ENCODE measurements at places on chromosomes 12 and 14.

DNA sequence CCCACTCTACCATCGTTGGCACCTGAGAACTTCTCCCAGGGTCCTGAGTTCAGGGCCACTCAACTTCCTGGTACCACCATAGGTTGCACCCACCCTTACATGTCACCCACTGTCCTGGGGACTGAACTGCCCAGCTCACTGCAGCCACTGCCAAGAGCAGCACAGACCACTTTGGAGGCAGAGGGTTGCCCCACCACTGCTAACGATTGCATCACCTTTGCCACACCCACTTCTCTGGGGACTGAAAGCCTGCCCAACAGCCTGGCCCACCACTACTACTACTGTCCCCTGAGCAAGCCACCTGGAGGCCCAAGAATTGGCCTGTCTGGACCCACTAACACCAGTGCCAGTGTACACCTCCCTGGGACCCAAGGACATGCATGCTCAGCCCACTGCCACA lies 27.6 kb downstream of the CACNA2D4 start:
- no peak for DNase-seq

DNA sequence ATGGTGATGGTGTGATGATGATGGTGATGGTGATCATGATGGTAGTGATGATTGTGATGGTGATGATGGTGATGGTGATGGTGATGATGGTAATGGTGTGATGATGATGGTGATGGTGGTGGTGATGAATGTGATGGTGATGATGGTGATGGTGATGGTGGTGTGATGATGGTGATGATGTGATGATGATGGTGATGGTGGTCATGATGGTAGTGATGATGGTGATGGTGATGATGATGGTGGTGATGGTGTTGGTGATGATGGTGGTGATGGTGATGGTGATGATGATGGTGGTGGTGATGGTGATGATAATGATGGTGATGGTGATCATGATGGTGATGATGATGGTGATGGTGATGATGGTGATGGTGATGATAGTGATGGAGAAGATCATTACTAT lies 120.3 kb downstream of the ZNF664 start:
- no peak for DNase-seq

DNA sequence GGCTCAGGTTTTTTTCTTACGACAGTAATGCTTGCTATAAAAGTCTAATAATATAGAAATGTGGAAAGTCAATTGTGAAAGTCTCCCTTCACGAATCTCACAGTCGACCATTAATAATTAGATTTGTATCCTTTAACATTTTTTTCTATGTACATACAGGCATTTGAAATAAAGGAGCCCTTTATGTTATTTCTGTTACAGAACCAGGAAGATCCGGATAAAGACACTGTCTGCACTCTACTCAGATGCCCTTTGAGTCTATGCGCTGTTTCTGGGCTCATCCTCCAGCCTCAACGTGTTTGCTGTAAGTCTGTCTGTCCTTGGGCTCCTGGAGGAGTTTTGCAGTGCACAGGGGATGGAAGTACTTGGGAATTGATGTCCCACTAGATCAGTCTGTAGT lies 212.2 kb upstream of the ATP2B1 start:
- no peak for DNase-seq

DNA sequence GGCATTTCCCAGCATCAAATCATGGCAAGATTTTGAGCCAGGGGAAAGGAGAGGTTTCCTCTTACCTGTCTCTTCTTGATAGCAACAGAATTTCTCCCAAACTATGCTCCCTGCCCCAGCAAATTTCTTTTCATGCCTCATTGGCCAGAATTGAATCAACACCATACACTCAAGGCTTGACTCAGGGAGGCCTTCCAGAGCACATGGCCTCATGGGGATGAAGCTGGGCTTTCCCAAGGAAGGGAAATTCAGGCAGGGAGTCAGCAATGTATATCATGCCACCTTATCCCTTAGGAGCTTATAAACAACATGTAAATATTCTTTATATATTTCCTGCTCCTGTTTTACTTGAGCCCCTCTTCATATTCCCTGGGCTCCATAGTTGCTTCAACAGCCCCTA lies 62.1 kb downstream of the ARF6 start:
- DNase-seq, result no peak

DNA sequence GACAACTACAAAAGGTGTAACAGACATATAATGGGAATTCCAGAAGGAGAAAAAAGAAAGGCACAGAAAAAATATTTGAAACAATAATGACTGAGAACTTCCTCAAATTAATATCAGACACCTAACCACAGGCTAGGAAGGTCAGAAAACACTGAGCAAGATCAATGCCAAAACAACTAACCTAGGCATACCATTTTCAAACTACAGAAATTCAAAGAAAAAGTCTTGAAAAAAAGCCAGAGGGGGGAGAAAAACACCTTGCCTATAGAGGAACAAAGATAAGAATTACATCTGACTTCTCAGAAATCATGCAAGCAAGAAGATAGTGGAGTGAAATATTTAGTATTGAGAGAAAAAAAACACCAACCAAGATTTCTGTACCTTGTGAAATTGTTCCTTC lies 77.8 kb downstream of the RIN3 start:
- DNase-seq, result no peak

DNA sequence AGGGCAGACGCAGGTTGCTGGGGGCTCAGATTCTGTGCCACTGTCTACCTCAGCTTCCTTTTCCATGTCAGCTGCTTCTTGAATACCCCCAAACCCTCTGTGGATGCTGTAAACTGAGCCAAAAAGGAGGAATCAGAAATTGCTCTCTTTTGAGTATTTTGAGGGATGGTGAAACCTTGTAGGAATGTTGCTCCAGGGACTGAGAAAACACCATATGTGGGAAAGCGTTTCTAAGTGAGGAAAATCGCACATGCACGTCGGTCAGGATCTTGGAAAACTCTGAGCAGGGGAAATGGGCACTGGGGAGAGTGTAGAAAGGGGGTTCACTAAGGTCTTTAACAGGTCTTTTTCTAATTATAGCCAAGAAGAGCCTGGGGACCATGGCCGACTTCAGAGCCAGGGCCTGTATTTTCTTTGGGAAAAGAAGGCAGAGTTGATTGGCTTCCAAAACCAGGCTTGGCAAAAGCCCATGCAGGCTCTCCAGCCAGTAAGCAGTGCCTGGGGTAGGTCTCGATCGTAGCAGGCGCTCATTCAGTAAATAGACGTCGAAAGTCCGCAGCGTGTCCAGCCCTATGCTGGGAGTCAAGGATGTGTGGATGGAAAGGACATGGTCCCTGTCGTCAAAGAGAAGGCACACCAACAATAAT lies 58.0 kb downstream of the NTF3 start:
- no peak for DNase-seq

DNA sequence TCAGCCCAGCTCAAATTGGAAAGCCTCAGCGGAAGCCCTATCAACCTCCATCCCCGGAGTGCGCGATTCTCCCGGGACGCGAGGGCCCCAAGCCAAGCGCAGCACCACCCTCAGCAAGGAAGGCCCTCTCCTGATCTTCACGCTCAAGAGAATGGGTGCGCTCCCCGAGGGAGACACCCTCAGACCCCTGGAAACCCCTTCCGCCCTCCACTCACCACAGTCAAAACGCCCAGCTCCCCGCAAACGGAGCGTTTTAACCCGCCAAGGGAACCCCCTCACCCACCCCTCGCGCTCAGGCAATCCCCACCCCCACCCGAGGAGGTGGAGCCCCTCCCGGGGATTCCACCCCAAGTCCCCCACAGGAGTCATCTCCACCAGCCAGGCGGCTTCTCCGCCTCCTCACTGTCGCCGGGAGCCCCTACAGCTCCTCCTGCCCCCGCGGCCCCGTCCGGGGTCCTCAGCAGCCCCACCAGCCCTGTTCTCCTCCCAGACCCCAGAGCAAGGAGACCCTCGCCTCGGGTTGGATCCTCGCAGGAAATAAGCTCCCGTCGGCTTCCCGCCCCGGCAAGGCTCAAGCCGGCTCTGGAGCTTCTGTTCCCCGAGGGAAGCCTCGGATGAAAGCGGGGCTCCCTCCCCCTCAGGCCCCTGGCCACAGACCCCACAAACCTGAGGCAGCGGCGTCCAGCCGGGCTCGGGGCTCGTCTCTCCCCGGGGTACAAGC lies 507 bp downstream of the BAZ2A start:
- DNase-seq, result peak; percentile 41

DNA sequence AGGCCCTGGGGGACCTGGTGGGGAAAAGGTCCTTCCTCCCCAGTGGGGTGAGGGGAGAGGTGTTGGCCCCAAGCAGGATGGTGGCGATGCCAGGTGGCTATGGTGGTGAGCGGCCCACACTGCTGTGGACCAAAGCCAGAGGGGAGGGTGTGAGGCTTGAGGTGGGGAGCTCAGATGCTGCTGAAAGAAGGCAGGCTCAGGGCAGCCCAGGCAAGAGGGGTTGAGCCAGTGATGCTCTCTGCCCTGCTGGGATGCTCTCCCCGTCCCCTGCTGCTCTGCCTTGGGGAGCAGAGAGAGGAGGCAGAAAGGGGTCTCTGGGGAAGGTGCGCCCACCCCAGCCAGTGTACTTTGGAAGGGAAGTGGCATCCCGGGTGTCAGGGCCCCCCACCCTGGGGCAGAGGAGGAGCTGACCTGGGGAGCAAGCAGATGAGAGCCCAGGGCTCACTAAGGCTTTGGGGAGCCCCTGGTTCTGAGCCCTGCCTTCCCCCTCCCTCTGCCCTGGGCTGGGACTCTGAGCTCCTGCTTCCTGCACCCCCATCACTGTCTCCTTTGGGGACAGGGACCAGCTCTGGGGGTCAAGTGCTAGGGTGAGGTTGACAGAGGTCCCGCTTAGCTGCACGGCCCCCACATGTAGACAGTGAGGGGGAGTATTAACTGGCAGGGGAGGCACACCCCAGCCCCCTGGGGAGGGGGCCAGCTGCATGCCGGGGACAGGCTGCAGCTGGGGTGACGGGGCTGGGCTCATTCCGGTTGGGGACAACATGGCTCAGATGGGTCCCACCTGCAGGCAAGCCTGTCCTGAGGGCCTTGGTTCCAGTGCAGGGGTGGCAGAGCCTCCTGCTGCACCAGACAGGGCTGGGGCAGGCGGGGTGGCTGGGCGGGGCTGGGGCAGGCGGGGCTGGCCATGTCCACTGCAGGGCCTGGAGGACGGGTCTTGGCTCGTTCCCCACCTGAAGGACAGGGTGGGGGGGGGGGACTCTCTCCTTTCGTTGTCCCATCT lies 124.4 kb downstream of the KIF26A start:
- DNase-seq, result no peak

DNA sequence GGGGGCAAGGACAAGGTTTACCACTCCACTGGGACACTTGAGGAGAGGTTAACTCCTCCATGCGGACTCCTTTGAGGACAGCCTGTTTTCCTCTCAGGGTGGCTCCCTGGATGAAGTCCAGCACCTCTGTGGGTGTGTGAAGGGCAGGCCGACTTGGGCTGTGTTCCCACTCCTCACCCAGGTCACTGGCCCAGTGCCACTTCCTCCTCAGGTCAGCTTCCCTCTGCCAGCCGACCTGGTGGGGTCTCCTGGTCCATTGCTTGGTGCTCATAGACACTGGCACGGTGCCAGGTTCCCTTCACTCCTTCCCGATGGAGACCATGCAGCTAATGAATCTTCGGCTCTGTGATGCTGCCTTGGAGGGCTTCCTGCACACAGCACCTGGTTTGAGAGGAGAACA lies 146.4 kb upstream of the RTL1 start:
- DNase-seq, result no peak

GRCh38 chr14:59224341-59224740 lies 35.9 kb downstream of the DAAM1 start:
- no peak for DNase-seq

GRCh38 chr12:93302331-93303229 lies 75.1 kb upstream of the NUDT4 start:
- no peak for DNase-seq

- no peak for DNase-seq
Measured at GRCh38 chr14:94395888-94396574, 7.6 kb upstream of the SERPINA1 start.

- DNase-seq, result no peak
Measured at GRCh38 chr12:12559719-12560296, 2.9 kb downstream of the DUSP16 start.

DNA sequence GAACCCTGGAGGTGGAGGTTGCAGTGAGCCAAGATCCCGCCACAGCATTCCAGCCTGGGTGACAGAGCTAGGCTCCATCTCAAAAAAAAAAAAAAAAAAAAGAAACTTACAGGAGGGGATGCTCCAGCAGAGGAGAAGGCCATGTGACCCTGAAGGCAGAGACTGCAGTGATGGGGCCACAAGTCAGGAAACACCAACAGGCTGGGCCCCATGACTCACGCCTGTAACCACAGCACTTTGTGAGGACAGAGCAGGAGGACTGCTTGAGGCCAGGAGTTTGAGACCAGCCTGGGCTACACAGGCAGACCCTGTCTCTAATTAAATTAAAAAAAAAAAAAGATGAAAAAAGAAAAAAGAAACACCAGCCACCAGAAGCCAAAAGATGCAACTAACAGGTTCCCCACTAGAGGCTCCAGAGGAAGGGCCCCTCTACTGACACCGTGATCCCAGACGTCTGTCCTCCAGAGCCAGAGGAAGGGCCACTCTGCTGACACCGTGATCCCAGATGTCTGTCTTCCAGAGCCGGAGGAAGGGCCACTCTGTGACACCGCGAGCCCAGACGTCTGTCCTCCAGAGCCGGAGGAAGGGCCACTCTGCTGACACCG lies 9.1 kb upstream of the GLT1D1 start:
- no peak for DNase-seq

DNA sequence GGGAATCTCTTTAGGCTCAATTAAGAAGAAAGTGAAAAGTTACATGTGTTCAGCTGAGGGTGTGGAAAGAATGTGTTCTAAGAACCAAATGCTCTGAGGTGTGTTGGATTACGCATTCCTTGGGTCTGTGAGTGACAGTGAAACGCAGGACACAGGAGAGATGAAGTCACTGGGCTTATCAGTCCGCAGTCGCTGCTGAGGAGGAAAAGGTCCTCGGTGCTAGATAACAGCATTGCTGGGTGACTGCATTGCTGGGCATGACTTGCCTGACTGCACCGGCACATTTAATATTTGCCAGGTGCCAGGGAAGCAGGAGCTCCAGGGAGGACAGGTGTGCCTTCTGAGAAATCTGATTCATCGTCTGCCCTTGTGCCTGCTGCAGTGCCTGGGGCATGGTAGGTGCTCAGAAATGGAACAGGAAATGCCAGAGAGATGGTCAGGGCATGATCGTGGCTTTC lies 64.4 kb upstream of the FZD10 start:
- no peak for DNase-seq

DNA sequence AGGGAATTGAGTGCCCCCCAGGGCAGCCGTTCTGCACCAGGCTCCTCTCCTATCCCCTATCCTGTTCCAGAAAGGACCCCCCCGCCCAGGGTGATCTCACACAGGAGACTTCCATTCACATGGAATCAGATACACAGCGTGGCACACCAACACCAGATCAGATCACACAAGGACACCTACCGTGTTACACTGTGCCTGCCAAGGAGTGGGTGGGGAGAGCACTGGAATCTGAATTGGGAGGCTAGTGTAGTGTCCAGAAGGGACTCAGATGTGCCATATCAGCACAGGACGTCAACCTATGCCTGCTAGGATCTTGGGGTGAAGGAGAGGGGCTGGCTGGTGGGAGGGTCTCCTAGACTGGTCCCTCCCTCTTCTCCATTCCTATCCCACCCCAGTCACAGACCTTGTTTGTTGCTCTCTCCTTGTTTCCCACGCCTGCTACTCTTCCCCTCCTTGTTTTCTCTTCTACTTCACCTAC lies 2.3 kb downstream of the PTMS start:
- no peak for DNase-seq

All from activated CD8-positive, alpha-beta memory T cell treated with anti-CD3 and anti-CD28 coated beads for 48 hours (primary cell).